ENCODE measurements at places on chromosomes 16 and 17.

GRCh38 chr16:50079397-50080140 lies 13.8 kb downstream of the HEATR3 start:
- no peak for DNase-seq

DNA sequence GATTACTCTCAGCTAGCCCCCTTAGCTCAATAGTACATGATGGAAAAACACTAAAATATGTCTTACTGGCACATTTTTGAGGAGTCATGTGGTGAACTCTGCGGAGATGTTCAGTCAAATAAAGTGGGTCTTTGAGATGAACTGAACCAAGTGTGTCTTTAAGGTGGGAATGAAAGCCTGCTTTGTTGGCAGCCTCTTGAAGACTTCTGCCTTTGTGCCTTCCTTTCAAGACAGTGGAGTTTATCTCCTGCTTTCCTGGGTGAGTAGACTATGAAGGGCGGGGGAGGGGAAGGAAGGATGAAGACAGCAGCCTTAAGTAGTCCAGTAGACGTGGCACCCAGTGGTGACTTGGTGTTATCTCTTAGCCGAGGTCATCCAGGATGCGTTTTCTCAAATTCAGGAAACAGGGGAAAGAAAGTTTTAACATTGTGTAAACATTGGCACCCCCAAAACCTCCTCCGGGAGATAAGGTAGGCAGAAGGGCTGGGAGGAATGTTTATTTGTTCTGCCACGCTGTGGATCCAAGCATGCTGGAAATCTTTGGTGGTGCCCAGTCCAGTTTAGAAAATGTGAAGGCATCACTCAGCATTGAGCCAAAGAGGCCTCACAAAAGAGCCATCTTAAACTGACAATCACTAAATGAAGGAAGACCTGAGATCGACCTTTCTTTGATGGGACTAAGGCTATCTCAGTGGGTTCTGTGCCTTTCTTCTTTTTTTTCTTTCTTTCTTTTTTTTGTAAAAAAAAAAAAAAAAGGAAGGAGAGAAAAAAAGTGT lies 220.6 kb downstream of the FTO start:
- no peak for DNase-seq

DNA sequence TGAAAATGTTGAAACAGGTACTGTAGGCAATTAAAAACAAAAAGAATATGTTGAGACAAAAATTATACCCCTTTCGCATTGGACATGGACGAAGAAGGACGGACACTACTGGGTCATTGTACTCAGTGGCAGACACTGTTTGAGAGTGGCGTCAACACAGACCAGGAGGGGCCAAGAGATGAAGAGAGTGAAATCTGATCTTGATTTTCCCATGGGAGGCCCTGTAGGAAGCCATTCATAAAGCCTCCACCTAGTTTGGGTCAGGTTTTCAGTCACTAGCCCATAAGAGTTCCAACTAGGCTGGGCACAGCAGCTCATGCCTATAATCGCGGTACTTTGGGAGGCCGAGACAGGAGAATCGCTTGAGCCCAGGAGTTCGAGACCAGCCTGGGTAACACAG lies 23.6 kb upstream of the SMURF2 start:
- no peak for DNase-seq

GRCh38 chr17:37541880-37542660 lies 52.4 kb downstream of the DUSP14 start:
- no peak for DNase-seq

GRCh38 chr17:34920676-34921075 lies 40.6 kb downstream of the CCT6B start:
- no peak for DNase-seq

Measured in A549 (cell line).